ENCODE measurements at places on chromosomes 3 and 15.

- no peak for DNase-seq
These were observed 14.4 kb upstream of the TBL1XR1 start for GRCh38 chr3:177211503-177212277.

DNA sequence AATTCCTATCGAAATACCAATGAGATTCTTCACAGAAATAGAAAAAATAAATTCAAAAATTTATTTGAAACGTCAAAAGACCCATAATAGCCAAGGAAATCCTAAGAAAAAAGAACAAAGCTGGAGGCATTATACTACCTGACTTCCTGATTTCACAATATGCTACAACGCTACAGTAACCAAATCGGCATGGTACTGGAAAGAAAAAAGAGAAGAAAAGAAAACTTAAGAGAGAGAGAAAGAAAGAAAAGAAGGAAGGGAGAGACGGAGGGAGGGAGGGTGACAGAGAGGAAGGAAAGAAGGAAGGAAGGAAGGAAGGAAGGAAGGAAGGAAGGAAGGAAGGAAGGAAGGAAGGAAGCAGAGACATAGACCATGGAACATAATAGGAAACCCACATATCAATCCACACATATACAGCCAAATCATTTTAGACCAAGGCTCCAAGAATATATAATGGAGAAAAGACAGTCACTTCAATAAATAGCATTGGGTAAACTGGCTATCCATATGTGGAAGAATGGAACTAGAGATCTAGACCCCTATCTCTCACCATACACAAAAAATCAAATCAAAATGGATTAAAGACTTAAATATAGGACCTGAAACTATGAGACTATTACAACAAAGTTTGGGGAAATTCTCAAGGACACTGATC is 118.6 kb upstream of the CNTN4 start:
- no peak for DNase-seq

- DNase-seq: no peak
These were observed 293.8 kb downstream of the ROBO1 start for GRCh38 chr3:79473993-79474392.

GRCh38 chr15:76391847-76392246 is 55.3 kb downstream of the ISL2 start:
- no peak for DNase-seq

- no peak for DNase-seq
These were observed 112.7 kb downstream of the TBL1XR1 start for GRCh38 chr3:177084616-177085015.

- DNase-seq: no peak
These were observed 367.0 kb upstream of the UBE2E2 start for GRCh38 chr3:22836131-22836530.

GRCh38 chr3:58776231-58776630 is 109.7 kb upstream of the FAM3D start:
- DNase-seq: no peak
